CD4-positive, alpha-beta T cell treated with Interleukin-4 for 4 hours (primary cell): ENCODE measurements at places on chromosomes 13 and 19.

- DNase-seq = no peak
These were observed 2125.7 kb upstream of the PCDH20 start for GRCh38 chr13:63541336-63541735.

- no peak for DNase-seq
These were observed 130.5 kb upstream of the RNF113B start for GRCh38 chr13:98307463-98308085.

- DNase-seq = no peak
These were observed 186.1 kb downstream of the PCCA start for GRCh38 chr13:100274942-100275506.

DNA sequence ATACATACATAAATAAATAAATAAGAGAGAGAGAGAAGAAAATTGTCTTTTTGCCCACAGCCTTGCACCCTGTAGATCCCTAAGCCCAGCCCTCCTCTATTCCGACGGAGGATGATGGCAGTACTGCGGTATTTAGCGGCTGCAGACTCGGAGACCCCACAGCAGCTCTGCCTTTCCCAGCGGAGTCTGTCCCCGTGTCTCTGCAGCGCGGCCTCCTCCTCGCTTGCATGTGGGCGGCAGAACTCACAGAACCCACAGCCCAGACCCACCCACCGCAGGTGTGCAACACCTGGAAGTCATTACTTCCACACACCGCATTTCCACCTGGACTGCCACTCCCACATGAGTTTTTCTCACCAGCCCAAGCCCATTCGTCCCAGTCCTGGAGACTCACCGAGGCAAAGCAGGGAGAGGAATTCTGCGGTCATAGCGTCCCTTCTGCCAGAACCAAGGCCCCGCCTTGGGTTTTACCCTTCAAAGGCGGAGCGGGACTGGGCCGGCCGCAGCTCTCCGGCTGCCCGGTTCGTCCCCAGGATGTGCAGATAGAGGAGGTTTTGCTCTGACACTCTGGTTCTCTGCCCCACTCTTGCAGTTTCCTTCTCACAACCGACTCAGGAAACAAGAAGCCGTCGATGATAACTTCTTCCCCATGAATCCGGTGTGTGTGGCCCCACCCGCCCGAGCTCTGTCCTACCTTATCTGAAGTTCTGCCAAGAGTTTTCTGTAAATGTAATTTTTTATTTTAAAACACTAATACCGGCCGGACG lies at the start of gene VSTM1:
Gene VSTM1 (minus strand): TSS at position 548 of the 767 bp plus-strand sequence. CDS start 120 bp downstream, at position 428.
- no peak for DNase-seq

- no peak for DNase-seq
These were observed 50.6 kb upstream of the USPL1 start for GRCh38 chr13:30567072-30567471.
